ENCODE measurements at places on chromosomes 6 and 20.
A peak's percentile ranks its signal among the peaks of the same experiment; 100 is the strongest.

DNA sequence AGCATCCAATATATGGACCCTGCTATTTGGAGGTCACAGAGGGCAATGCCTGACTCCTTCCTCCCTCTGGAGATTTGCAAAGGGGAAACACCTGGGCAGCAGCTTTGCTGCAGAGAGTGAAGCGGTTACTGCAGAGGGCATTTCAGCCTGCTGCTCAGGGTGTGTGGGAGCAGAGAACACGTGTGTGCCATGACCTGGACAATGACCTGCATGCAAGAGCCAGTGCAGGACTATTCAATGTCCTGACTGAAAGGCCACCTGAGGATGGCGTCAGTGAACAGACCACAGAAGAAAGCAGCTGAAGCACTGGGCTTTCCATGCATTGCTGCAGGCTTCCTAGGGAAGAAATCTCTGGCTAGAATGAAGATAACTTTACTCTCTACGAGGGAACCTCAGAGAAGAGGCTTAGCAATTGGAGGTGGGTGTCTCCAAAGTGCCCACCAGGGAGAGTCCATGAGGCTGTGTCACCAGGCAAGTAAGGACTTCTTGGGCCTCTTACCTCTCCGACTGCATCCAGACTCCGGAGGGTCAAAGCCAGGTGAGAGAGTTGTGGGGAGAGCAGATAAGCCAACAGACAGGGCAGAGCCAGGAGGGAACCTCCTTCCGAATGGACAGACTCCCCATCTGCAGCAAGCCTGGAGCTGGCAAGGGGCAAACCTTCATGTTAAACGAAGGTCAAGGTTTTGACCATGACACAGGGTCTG, 52.9 kb upstream of the PMEPA1 start:
- DNase-seq = no peak

DNA sequence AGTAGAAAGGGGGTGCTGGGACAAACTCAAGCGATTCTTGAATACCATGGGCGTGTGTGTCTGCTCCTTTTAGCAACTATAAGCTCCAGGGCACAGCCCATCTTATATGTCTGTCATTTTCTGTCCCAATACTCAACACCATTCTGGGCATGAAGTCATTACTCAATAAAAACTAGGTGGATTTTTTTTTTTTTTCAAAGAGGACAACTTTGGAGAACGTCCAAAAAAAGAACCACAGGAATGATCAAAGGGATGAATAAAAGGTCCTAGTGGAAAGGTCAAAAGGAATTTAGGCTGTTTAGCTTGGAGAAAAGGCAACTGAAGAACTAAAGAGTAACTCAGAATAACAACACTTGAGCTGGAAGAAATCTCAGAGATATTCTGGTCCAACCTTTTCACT, 24.4 kb downstream of the UQCC1 start:
- no peak for DNase-seq

DNA sequence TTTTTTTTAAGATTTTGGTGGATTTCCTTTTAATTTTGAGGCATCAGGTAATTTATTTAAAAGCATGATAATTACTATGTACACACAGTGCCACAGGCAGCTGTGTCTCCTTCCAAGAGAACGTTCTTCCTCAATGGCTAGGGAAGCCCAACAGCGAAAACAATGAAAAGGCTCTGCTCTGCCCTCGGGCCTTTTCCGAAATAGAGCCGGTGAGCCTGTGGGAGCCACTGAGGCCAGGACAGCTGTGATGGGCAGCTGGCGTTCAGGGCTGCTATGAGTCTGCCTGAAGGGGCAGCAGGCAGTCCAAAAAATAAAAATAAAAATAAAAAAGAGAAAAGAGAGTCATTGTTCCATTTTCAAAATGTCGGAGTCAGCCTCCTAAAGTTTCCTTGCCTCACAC, 443.8 kb downstream of the KIF16B start:
- DNase-seq = no peak

- no peak for DNase-seq
Observed at GRCh38 chr6:98343004-98343403, 491.4 kb upstream of the POU3F2 start.

- no peak for DNase-seq
Observed at GRCh38 chr6:48101290-48101689, 9.7 kb downstream of the PTCHD4 start.

DNA sequence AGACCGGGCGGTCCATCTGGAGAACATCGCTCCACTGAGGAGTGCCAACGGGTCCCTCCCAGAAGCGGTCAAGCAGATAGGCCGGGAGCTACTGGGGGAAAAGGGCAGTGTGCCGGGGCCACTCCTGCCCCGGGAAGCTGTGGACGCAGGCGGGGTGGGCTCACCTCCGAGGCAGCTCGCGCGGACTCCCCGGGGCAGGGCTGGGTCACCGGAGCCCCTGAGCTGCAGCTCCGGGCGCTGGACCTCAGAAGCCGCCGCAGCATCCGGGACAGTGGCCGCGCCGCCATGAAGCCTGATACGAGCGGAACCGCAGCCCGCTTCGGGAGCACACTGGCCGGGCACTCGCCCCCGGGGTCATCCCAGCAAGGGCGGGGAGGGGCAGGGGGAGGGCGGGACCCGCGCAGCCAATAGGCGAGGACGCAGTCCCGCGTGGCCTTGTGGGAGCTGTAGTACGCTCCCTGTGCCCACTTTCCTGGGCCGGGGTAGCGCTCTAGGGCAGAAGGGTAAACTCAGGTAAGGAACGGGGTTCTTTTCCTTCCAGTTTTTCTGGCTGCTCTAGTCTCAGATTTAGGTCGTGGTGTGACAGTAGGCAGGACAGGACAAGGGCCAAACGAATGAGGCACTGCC, at the start of gene MOCS1:
MOCS1 (minus strand) TSS at position 332 of the 627 bp plus-strand sequence; CDS start at position 287, 45 bp downstream.
- DNase-seq = no peak

GRCh38 chr6:37177935-37178517, 8.1 kb downstream of the PIM1 start:
- DNase-seq = no peak

- peak; percentile 8 for DNase-seq
Observed at GRCh38 chr20:20759132-20759531, 46.7 kb upstream of the RALGAPA2 start.

GRCh38 chr20:49948178-49948577, 12.0 kb downstream of the RNF114 start:
- no peak for DNase-seq

DNA sequence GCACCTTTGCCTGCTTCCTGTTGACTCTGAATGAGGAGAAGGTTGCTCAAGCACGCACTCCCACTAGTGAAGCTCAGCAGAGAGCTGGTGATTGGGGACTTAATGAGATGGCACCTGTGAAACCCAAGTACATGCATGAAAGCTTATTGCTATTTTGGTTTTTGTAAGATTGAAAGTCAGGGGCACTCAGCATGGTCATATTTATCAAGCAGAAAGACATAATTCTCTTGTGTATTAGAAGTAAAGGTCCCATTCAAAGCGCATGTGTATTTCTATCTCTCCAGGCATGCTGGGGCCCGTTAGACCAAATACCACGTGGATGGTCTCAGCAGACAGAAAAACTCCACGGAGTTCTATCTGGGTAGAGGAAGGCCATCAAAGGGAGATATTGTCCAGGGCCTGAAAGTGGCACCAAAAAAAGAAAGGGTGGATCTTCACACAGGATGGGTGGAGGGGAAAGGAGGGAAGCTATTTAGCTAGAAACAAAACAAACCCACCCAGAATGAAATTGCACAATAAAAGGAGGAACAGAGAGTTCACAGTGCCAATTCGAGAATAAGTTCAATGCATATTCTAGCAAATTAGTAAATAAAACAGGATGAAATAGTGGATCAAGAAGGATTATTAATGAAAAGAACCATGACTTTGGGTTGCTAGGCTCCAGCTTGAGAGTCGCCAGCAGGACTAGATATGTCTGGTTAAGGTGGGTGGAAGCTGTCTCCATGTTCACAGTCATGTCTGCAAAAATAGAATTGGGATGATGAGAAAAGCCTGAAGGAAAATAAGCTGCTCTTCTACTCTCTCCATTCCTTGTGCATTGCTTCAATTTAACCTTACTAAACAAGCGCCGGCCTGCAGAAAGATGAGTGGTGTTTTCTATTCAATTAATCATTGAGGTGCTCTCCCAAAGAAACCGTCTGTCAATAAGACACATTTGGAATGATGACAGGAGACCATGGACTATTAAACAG, 224.9 kb upstream of the DTNBP1 start:
- no peak for DNase-seq

DNA sequence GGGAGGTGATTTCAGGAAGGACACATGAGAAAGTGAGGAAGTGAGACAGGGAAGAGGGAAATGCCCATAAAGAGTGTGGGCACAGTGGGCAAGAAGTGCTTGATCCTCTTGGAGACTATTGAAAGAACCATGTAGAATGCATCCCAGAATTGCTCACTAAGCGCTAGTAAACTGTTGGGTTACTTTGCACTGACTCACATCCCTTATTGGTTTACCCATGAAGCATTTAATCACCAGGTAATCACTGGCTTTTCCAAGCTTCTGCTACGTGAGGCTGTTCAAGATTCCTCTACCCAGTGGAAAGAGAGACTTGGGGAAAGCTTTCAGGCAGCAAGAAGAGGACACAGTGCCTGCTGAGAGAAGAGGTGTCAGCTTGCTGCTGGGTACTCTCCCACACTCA, 410.0 kb upstream of the JAG1 start:
- DNase-seq = no peak

- no peak for DNase-seq
Observed at GRCh38 chr20:59994697-59995122, 36.5 kb downstream of the CDH26 start.

- no peak for DNase-seq
Observed at GRCh38 chr20:45470262-45470931, 844 bp downstream of the WFDC2 start.

DNA sequence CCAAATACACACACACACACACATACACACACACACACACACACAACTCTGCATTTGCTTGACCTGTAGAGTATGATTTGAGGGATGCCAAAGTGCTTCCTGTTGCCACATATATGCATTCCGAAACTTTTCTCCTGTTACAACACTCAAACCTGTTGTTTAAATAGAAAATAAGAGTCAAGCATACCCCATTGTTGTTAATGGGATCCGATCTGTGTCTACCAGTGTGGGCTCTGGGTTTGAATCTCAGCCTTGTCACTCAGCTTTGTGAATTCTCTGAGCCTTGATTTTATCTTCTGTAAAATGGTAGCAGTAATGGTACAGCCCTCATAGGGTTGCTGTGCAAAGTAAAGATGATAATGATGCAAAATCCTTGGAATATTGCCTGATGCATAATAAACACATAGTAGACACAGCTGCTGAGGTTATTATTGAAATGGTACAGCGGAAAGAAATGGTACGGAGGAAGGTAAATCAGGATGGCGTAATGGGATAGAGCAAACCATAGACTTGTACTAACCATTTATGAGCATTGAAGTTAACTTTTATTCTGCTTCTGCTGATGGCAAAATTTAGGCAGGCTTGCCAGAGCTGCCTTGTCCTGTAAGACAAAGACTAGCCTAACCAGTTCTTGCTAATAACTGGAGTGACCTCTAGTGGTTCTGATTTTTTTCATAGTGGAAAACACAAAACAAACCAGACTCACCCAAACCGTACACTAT, 113.5 kb upstream of the PHACTR1 start:
- peak; percentile 50 for DNase-seq

DNA sequence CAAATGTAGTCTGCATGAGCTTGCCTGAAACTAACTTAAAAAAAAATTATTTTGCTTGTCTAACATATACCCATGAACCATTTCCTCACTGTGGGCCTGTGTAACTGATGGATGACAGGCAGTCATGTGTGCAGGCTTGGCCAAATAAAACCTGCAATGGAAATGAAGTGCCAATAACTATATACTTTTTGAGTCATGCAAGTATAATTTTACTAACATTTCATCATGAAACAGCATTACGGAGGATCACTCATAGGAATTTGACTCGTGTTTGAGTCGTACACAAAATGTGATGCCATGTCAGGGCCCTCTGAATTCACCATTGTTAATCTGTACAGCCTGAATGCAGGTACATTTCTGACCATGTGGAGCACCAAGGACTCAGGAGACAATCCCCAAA, 46.6 kb downstream of the HDDC2 start:
- DNase-seq = no peak
